ENCODE measurements at places on chromosomes 2 and 18. TPM values are rescaled to one million over a fixed set of nuclear protein-coding genes. Genes with fewer than 3 reads are reported as not detected.

NEU4 gene
- total RNA-seq, result 0.05 TPM

PSTPIP2 gene
- total RNA-seq, result 6.1 TPM

RGPD3 gene
- total RNA-seq, result 3.9 TPM

TRIM43 gene
- 0.66 TPM for total RNA-seq

ADGRF3 gene
- 0.33 TPM for total RNA-seq

ERMN gene
- 0.71 TPM for total RNA-seq

IL36B gene
- total RNA-seq, result not detected

HOXD12 gene
- total RNA-seq, result not detected
